ENCODE measurements at places on chromosomes 7 and 10. TPM values are rescaled to one million over a fixed set of nuclear protein-coding genes. Genes with fewer than 3 reads are reported as not detected.
A peak's percentile ranks its signal among the peaks of the same experiment; 100 is the strongest.

DNA sequence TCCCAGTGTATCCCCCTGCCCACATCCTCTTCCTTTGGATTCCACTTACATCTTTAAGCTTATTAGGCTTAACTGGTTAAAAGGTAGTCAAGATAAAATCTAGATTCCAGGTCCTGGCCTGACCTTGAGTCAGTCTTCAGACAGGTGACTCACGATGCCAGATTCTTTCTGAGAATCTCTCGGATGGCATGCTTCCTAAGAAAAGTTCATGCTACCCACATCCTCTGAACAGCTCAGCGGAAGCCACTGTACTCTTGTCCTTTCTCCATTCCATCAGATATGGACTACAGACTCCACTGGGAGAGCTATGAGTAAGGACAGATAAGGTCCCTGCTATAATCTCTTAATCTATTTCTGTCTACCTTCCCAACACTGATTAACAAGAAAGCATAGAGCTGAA, 43.4 kb downstream of the DNMBP start:
- no peak for DNase-seq

GRCh38 chr10:33337326-33337957, 3.0 kb upstream of the NRP1 start:
- DNase-seq, result peak; percentile 56

- no peak for DNase-seq
Observed at GRCh38 chr10:21036757-21037156, 139.6 kb upstream of the NEBL start.

DNA sequence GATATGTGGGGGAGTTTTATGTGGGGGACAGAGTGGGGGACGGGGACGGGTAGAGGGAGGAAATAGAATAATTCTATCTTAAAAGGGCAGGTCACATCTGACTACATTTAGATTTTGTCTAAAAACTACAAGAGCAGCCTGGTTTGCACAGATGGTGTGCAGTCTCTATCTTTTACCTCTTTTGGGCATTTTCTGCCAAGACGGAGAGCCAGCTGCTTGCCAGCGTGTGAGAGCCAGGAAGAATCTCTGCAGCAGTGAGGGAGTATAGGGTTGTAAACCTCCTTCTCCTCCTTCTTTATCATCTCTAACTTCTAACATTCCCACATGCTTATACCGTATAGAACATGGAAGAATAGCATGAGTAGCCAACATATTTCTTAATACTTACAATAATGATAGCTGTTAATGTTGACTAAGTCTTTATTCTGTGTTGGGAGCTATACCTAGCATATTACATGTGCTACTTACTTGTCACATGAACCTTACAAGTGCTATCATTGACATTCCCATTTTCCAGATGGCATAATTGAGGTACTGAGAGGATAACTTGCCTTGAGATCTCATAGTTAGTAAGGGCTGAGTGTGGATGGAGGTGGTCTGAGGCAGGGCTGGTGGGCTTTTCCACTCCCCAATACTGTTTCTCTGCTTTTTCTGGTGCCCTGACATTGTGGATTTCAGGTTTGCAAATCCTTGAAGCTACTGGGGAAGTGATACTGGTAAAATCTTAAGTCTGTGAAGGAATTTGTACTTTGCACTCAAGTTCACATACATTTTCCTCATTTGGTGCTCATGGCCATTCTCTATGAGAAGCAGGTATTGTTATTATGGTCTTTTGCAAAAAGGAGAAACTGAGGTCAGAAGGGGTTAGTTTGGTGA, 1.1 kb downstream of the ENTPD1 start:
- DNase-seq, result no peak

GRCh38 chr7:753190-753589, 26.1 kb upstream of the PRKAR1B start:
- no peak for DNase-seq

DNA sequence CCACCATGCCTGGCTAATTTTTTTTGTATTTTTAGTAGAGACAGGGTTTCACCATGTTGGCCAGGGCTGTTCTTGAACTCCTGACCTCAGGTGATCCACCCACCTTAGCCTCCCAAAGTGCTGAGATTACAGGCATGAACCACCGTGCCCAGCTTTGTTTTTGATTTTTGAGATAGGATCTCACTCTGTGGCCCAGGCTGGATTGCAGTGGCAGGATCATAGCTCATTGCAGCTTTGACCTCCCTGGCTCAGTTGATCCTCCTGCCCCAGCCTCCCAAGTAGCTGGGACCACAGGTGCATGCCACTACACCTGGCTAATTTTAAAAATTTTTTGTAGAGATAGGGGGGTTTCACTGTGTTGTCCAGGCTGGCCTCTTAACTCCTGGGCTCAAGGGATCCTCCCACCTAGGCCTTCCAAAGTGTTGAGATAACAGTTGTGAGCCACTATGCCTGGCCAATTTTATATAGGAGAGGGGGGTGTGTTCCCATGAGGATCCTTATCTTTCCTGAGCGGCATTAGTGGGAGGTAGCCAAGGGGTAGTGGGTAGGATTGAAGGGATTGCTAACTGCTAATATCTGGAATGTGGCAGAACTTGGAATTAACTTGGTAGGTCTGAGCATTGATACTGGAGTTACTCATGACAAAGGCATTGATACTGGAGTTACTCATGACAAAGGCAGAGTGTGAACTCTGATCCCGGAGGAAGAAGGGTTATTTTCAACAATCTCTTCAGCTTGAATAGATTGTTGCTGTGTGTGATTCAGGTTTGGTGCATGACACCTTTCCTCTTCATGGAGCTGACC, 1.0 kb upstream of the NOLC1 start:
- DNase-seq, result no peak

- DNase-seq, result no peak
Observed at GRCh38 chr7:38938001-38938485, 29.1 kb upstream of the VPS41 start.

GRCh38 chr10:24008164-24009091, 200.5 kb upstream of the KIAA1217 start:
- DNase-seq, result peak; percentile 54

DNA sequence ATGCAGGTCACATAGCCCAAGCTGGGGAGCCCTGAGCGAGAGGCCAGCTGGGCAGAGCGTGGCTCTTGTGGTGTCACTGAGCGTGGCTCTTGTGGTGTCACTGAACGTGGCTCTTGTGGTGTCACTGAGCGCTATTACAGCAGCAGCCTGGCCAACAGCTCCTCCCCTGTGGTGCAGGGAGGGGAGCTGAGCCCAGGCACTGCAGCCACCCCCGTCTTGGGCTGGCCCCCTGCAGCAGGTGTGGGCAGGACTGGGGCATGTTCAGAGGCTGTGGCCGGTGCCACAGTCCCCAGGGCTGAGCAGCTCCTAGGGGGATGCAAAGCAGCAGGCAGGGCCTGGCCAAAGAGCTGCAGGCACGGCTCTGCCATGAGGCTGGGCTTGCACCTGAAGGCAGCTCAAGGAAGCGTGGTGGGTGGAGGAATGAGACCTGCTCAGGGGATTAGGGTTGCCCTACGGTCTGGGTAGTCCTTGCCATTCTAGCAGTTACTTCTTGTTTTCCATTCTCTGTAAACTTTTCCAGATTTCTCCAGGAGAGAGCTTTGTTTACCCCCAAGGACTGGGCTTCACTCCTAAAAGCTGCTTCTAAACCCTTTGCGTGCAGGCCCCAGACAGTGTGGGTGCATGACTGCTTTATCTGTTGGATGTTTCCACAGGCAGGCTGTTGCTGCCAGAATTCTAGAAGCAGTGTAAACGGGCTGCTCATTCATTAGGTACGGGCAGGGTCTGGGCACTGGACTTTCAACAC, 29.2 kb downstream of the ZNF783 start:
- DNase-seq, result no peak

DNA sequence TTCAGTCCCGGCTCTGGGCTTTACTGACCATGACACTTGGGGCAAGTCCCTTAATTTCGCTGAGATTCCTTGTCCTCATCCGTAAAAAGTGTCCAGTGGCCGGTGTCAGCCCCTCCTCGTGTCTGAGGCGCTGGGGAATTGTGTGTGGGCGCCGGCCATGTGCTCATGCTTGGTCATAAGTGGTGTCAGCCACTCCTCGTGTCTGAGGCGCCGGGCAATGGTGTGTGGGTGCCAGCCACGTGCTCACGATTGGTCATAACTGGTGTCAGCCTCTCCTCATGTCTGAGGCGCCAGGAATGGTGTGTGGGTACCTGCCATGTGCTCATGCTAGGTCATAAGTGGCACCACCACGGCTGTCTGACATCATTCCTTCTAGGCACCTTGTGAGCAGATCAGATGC, 40.7 kb upstream of the DMBT1 start:
- DNase-seq, result no peak

DNA sequence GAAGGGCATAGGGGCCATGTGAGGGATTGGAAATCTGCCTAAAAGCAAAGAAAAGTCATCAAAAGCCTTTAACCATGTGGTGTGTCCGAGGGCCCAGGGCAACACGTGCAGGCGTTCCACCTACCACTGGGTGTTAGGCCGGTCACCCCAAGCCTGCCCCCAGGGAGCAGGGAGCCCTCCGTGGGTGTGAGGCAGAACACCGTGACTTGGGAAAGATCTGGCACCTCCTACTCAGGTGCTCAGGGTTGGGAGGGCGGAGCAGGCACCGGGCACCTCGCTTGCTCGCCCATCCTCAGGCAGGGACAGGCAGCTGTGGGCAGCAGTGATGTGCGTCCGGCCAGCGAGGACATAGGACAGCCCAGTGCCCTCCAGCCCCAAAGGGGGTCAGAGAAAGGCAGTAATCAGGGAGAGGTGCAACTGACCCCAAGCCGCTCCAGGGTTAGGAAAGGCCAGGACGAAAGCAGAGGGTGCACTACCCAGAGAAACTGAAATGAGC, 80.7 kb upstream of the CHST15 start:
- DNase-seq, result no peak

GRCh38 chr10:51139176-51139575, 64.9 kb downstream of the PRKG1 start:
- DNase-seq, result no peak

- DNase-seq, result no peak
Observed at GRCh38 chr7:98852826-98853225, 17.0 kb downstream of the TMEM130 start.

DNA sequence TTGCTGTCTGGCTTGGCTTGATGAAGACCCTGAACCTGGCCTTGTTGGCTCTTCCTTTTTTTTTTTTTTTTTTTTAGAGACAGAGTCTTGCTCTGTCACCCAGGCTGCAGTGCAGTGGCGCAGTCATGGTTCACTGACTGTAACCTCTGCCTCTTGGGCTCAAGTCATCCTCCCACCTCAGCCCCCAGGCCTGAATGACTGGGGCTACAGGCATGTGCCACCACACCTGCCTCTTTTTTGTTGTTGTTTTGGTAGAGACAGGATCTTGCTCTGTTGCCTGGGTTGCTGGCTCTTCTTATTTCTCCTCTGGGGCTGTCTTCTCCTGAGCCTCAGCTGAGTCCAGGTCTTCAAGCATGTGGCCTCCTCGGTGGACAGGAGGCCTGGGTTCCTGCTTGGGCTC, 44.7 kb downstream of the PRF1 start:
- no peak for DNase-seq

DNA sequence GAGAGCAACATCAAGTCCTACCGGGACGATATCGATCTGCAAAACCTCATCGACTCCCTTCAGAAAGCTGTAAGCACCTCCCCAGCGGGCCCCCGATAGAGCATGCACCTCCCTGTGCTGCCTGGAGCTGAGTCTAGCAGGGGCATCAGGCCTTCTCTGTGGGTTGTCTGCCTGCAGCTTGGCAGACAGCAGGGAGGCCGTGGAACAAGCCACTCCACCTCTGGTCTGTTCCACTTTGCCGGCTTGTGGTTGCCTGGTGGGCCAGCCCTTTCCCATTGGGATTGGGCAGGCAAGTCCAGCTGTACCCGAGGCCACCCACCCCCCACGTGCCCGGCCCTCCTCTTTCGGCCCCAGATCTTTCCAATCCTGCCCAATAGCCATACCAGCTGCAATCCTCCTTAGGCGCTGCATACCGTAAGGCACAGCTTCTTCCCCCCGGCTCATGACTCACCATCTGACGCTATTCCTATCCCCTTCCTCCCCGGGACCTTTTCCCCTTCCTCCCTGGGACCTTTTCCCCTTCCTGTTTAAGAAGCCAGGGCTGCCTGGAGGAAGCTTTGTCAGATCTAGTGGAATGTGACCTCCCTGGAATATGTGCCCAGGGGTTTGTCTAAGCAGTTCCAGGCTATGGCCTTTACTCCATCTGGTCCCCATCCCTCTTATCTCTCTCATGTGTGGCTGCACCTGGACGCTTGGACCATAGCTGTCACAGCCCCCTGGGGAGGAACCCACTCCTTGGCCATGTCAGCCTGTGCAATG, 28.1 kb upstream of the SH2D4B start:
- no peak for DNase-seq

Gene NYAP1
- total RNA-seq, result 2.3 TPM

Gene LIPF
- not detected for total RNA-seq

Gene CALHM1
- 0.10 TPM for total RNA-seq

Gene FAM180A
- total RNA-seq, result 1.4 TPM

Gene AMPH
- 10.7 TPM for total RNA-seq

Gene SLC26A5
- 0.21 TPM for total RNA-seq

Gene SAP25
- 2.9 TPM for total RNA-seq

All from tongue (tissue), 3 donors.